ENCODE measurements at places on chromosomes 7 and 10. TPM values are rescaled to one million over a fixed set of nuclear protein-coding genes. Genes with fewer than 3 reads are reported as not detected.

DNA sequence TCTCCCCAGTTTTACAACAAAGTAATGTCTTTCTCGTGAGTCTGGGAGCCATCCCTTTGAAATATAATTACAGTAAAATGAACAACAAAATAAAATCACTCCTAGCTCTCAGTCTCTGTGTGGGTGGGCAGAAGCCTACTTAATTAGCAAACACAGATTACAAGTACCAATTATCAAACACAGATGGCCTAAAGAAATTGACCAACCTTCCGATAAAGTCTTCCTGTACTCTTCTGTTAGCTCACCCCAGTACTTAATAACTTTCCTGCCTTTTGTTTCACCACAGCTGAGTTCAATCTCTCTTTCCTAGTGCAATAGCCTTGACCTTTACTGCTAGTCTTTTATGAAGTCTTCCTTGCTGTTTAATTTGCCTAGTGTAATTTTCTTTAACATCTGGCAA is 719.2 kb upstream of the MBL2 start:
- H3K36me3 ChIP-seq, result peaks cover 4% of the 10 kb centered on the region
- H3K27me3 ChIP-seq, result peaks cover 6% of the 10 kb centered on the region
- H3K4me1 ChIP-seq, result no peaks in the 10 kb centered on the region
- DNase-seq, result no peak

GRCh38 chr7:31747553-31747952 is 60.5 kb downstream of the PPP1R17 start:
- no peak overlapping the region for H3K4me3 ChIP-seq
- no peaks in the 10 kb centered on the region for H3K4me1 ChIP-seq
- H3K27ac ChIP-seq, result no peak overlapping the region
- no peaks in the 10 kb centered on the region for H3K36me3 ChIP-seq
- DNase-seq, result no peak

- H3K36me3 ChIP-seq, result peaks cover 5% of the 10 kb centered on the region
- no peak overlapping the region for H3K4me3 ChIP-seq
- no peaks in the 10 kb centered on the region for H3K4me1 ChIP-seq
Measured at GRCh38 chr7:68073701-68074100, 1077.1 kb downstream of the TYW1 start.

DNA sequence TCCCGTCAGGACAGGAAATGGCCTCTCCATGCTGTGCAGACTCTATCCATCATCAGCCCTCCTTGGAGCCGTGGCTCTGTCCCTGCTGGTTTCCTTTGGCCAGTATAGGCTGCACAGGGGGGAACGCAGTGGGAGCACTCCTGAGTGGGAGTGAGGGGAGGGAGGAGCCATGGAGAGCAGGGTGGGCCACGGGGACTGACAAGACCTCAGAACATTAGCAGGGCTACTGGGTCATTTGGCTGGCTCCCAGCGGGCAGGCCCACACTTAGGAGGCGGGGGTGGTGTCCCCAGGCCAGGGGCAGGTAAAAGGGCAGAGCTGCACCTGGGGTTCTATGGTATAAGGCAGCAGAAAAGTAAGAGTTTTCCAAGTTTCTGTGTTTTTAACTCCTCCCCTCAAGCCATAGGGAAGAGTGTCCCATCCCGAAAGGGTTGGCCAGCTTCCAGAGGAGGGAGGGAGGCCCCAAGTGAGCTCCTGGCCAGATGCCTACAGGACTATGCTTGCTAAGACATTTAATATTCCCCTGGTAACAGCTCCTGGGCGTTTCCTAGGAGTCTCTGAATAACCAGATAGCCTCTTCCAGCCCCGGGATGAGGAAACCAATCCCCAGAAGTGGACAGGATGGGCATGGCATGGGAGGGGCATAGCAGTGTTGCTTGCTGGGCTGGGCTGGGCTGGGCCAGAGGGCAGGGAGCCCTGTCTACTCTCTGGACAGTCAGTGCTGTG is 5.5 kb upstream of the OPN4 start:
- H3K4me3 ChIP-seq, result no peak overlapping the region
- H3K4me1 ChIP-seq, result peaks cover 3% of the 10 kb centered on the region
- peaks cover 2% of the 10 kb centered on the region for H3K27me3 ChIP-seq
- no peak for DNase-seq

The FZD1 gene
- total RNA-seq, result 38.7 TPM

DNA sequence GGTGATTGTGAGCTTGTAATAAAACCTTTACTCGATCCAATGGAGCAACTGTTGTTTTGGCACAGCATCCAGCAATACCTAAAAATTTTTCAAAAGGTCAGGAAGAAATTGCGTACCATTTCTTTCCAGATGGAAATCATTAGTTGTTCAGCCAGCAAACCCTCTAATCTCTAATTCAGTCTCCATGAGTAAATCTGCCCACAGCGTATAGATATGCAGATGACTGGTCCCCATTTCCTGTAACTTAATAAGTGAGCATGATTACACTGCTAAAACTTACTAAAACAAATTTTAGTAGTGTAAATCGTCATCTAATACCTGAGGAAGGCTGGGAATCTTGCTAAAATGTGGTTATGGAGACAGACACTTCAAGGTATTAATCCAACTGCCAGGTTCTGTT is 10.6 kb downstream of the SLC25A16 start:
- DNase-seq, result no peak
- no peaks in the 10 kb centered on the region for H3K36me3 ChIP-seq
- no peak overlapping the region for H3K4me3 ChIP-seq
- no peaks in the 10 kb centered on the region for H3K27me3 ChIP-seq
- no peaks in the 10 kb centered on the region for H3K4me1 ChIP-seq
- no peak overlapping the region for H3K27ac ChIP-seq

The EBLN1 gene
- not detected for total RNA-seq

The PTPN20 gene
- total RNA-seq, result 0.97 TPM

DNA sequence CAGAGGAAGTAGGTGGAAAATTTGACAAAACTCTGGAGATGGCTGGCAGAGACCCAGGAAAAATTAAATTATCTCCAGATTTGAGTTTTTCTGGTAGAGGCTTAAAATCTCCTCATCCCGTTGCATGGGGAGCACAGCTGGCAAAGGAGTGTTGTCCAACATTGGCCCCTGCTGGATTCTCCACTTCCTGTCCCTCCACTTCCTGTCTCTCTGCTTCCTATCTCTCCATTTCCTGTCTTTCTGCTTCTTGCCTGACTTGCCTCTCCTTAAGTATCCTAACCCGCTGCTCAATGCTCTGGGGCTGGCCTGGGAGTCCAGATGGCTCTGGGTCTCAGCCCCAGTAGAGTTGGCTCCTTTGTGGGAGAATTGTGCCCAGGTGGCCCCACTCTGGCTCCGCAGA is 65.8 kb upstream of the EMX2 start:
- peaks cover 5% of the 10 kb centered on the region for H3K27me3 ChIP-seq
- peak overlapping the region; percentile 59 for H3K27ac ChIP-seq
- no peak for DNase-seq
- H3K4me3 ChIP-seq, result no peak overlapping the region

The HOXA10 gene
- not detected for total RNA-seq

- H3K4me1 ChIP-seq, result no peaks in the 10 kb centered on the region
- H3K27ac ChIP-seq, result no peak overlapping the region
- H3K36me3 ChIP-seq, result no peaks in the 10 kb centered on the region
- no peak overlapping the region for H3K4me3 ChIP-seq
Measured at GRCh38 chr10:62133618-62134017, 135.0 kb downstream of the RTKN2 start.

The SAP25 gene
- 2.6 TPM for total RNA-seq

GRCh38 chr10:23742368-23742767 is 303.5 kb downstream of the OTUD1 start:
- H3K4me3 ChIP-seq, result no peak overlapping the region
- H3K27me3 ChIP-seq, result no peaks in the 10 kb centered on the region
- H3K4me1 ChIP-seq, result no peaks in the 10 kb centered on the region
- H3K27ac ChIP-seq, result no peak overlapping the region
- DNase-seq, result no peak

DNA sequence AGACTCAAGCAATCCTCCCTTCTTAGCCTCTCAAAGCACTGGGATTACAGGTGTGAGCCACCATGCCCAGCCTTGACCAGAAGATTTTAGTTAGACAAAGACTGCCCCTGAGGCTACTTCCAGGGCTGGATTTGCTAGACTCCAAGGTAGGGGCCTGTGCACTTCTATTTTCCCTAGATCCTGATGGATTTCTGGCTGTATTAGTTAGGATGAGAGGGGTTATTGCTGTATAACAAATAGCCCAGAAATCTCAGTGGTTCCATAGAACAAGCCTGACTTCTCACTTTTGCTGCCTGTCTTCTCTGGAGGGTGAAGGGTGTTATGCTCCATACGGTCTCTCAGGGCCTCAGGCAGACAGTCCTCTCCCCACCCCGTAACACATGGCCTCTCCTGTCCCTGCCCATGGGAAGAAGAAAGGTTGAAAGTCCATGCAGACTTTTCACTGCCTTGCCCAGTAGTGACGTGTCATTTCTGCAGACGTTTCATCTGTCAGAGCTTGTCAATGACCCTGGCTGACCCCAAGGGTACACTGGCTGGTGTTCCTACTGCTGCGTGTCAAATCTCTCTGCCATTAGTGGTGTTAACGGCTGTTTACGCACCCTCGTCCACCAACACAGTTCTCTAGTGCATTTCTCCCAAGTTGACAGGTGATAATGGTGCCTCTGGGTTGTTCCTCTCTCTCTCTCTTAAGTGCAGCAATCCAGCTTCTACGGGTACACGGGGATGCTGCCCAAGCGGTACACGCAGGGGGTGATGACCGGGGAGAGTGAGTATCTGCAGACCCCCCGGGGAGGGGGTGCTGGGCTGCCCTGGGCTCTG is 11.6 kb downstream of the SLC29A4 start:
- no peak overlapping the region for H3K4me3 ChIP-seq
- peaks cover 11% of the 10 kb centered on the region for H3K27me3 ChIP-seq
- peaks cover 4% of the 10 kb centered on the region for H3K36me3 ChIP-seq
- no peak overlapping the region for H3K27ac ChIP-seq

The TAC1 gene
- 9.1 TPM for total RNA-seq

- H3K27ac ChIP-seq, result no peak overlapping the region
- H3K4me3 ChIP-seq, result no peak overlapping the region
- H3K36me3 ChIP-seq, result peaks cover 4% of the 10 kb centered on the region
- DNase-seq, result peak; percentile 2
Measured at GRCh38 chr10:1377740-1378397, 321.7 kb downstream of the WDR37 start.

- H3K4me3 ChIP-seq, result peak overlapping the region; percentile 54
- H3K36me3 ChIP-seq, result peaks cover 31% of the 10 kb centered on the region
- peak overlapping the region; percentile 70 for H3K27ac ChIP-seq
- peaks cover 14% of the 10 kb centered on the region for H3K27me3 ChIP-seq
- no peak for DNase-seq
Measured at GRCh38 chr7:36854652-36855051, 130.4 kb upstream of the AOAH start.

The ZNF736 gene
- total RNA-seq, result 15.8 TPM

DNA sequence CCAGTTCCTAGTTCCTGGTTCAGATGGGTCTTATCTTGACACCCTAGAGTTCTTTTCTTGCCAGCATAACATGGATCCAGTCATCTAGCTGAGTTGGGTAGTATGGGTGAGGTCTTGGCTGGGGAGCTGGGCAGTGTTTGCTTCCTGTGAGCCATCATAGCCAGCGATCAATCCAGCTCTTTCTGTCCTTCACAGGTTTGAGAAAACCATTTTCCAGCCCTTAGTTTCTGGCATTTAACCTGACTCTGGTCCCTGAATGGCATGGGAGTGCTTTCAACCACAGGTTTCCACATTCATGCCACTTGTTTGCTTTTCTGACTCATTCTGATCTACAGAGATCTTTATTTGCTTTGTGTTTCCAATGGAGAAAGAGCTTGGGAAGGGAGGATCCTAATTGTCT is 8.6 kb downstream of the SLC13A1 start:
- DNase-seq, result no peak
- no peaks in the 10 kb centered on the region for H3K36me3 ChIP-seq
- H3K27me3 ChIP-seq, result no peaks in the 10 kb centered on the region
- no peaks in the 10 kb centered on the region for H3K4me1 ChIP-seq
- H3K27ac ChIP-seq, result no peak overlapping the region

GRCh38 chr7:55477781-55478374 is 94.4 kb downstream of the VOPP1 start:
- H3K36me3 ChIP-seq, result peaks cover 14% of the 10 kb centered on the region
- H3K4me1 ChIP-seq, result no peaks in the 10 kb centered on the region
- no peak for DNase-seq
- peaks cover 2% of the 10 kb centered on the region for H3K27me3 ChIP-seq
- H3K27ac ChIP-seq, result no peak overlapping the region

The C10orf67 gene
- not detected for total RNA-seq

All from endothelial cell (in vitro differentiated cells).